CD8-positive, alpha-beta T cell (primary cell): ENCODE measurements at places on chromosomes 1 and 21.

GRCh38 chr1:1678581-1679380 is 13.8 kb downstream of the SLC35E2B start:
- peak; percentile 43 for DNase-seq

DNA sequence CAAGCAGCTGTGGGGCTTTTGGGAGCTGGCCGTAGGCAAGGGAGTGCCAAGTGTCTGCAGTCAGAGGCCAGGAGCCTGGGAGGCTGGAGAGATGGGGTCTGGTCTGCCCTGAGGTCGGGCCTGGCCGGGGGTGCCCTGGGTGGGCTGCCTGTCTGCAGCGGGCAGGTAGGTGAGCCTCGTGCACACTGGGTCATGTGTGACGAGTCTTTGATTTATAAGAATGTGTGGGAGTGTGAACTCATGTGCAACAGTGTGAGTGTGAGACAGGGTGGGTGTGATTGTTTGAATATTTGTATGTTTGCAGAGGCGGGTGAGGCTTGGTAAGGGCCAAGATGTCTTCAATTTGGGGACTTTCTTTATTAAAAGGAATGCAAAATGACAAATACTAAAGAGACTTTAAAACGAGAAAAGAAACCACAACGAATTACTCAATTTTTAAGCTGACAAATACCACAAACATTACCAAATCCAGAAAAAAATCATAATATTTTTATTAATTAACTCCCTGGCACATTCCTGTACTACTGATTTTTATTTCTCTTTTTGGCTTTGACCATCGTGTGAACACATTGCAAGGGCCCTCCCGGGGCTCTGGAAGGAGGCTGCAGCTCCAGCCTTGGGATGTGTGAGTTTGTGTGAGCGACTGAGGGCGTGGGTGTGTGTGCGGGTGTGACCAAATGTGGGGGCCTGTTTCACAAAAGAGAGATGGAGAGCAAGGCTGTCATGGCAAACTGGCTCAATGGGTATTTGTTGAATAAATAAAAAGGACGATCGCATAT is 110.3 kb upstream of the WNT4 start:
- DNase-seq = no peak

DNA sequence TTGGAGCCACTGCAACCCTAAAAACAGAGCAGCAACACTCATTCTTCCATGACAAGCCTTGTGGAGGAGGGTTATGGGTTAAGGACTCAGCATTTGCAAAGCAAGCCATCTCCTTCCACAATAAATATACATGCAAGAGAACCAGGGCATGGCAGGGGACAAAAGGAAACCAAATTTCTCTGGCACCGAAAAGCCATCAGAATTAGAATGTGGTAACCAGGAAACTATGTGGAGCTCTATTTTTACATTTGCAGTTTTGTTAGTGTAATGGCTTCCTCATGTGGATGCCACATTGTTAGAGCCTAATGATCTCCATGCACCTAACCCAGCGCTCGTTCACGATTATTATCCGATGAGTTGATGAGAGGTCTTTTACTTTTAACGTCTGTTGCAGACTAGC is 91.7 kb downstream of the NAV1 start:
- no peak for DNase-seq

- no peak for DNase-seq
These were observed 41.8 kb upstream of the ACTRT2 start for GRCh38 chr1:2979191-2980072.
